ENCODE measurements at places on chromosomes 2 and 18. TPM values are rescaled to one million over a fixed set of nuclear protein-coding genes. Genes with fewer than 3 reads are reported as not detected.

ACMSD gene
- not detected for total RNA-seq

CNRIP1 gene
- total RNA-seq: 36.2 TPM

ZNF407 gene
- 24.3 TPM for total RNA-seq

MOGAT1 gene
- total RNA-seq: not detected

SP5 gene
- 7.0 TPM for total RNA-seq
